GM03348 (cell line): ENCODE measurements at places on chromosomes 3 and 15.

DNA sequence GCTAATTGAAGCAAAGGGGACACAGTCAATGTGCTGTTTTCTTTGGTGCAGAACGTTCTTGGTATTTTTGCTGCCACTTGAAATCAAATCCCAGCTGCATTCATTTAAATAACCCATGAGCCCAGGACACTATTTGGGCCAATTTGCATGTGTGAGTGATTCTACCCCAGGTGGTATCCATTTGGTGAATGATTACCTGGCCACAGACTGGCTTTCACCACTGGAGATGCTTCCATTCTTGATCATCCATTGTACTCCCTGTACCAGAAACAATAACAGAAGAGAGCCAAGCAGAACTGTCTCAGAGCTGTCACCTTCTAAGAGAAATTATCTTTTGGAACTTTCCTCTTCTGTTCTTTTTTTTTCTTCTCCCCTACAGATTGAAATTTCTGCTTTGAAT lies 139.7 kb upstream of the RARB start:
- no peak for DNase-seq

- no peak for DNase-seq
Measured at GRCh38 chr3:44955917-44956316, 20.1 kb downstream of the ZDHHC3 start.

DNA sequence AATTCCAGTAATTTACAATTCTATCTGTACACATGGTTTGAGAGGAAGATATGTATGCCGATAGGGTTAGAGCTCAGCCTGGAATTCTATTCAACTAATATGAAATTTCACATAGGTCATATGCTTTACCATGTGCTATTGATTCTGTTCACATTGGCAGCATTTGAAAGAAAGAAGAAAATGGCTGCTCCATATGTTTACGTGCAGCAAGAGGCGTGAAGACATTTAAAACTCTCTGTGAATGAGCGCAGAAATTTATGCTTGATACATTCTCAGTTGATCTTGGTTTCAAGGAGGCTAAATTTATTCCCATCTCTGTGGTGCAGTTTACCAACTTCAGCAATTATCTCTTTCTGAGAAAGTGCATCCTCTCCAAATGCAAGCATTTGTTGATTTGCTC lies 478.9 kb downstream of the CNTN4 start:
- no peak for DNase-seq

GRCh38 chr3:12148183-12148940 lies 10.3 kb downstream of the TIMP4 start:
- no peak for DNase-seq

DNA sequence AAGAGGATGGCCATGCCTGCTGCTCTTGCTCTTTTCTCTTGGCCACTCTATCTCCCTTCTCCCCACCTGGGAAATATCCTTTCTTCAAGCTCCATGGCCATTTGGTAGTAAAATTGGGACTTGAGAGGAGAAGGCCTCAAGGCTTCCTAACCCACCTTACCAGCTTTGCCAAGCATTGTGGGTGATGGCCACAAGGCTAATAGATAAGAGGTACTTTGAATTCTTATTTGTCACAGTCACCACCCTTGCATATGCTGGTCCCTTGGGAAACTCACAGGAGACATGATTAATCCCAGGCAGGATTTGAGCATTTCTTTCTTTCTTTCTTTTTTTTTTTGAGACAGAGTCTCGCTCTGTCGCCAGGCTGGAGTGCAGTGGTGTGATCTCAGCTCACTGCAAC lies 37.2 kb downstream of the B3GNT5 start:
- no peak for DNase-seq

- DNase-seq, result no peak
Measured at GRCh38 chr3:37115446-37115845, 58.9 kb downstream of the LRRFIP2 start.

- DNase-seq, result peak; percentile 13
Measured at GRCh38 chr3:5116538-5116937, 5.6 kb upstream of the ARL8B start.

DNA sequence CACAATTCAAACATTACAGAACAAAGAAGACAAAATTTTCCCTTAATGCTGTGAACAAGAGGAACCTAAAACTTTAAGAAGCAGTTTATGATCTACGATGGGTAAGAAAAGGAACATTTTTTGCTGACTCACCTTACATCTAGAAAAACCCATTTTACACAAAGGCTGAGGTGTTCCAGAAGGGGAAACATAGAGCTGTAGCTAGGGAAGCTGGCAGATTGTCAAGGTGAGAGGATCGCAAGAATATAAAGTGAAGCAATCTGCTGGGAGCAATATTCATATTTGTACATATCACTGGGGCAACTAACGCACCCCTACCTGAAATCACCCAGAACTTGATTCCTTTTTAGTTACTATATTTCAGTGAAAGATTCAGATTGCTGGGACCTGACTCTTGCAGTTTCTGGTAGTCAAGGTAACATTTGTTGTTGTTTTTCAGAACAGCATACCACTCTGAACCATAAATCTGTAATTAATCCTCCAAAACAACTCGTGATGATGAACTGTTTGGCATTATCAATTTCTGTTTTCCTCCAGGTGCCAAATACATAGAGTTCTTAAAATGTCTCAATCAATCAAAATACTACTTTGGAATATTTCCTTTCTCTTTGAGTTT lies 184.1 kb upstream of the LRRC3B start:
- DNase-seq, result no peak

- no peak for DNase-seq
Measured at GRCh38 chr15:63362196-63362595, 19.4 kb downstream of the CA12 start.

- DNase-seq, result no peak
Measured at GRCh38 chr3:104669083-104669482, 697.6 kb upstream of the ALCAM start.

GRCh38 chr15:66951531-66952320 lies 113.7 kb upstream of the SMAD3 start:
- no peak for DNase-seq

DNA sequence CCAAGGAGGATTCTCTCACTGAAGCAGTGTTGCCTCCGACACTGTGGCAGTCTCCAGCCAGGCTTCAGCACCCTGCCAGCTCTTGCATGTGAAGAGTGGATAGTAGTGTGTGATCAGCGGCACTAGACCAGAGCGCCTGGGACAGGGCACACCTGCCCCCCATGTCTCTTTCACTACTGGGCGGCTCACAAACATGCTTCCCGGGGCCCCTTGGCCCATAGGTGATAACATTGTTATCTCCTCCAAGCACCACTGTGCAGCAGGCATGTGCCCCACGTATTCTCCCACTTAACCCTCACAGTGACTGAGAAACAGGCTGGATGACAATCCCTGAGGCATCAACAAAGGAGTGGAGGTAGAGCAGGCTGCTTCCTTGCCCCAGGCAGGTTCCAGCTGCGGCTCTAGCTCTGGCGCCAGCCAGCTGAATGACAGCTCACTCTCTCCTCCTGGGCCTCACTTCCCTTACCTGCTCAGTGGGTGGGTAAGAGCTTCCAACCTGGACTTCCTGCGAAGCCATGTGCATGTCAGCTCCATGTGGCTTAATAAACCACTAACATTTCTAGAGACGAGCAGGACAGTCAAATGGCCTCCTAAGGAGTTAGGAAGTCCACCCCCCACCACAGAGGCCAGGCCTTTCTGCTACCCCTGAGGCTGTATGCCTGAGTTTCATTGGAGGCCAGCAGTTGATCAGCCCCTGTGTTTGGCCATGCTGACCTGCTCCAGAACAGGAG lies 37.8 kb downstream of the KLF13 start:
- no peak for DNase-seq

GRCh38 chr3:143970773-143971358 lies 757 bp upstream of the DIPK2A start:
- peak; percentile 68 for DNase-seq

- peak; percentile 13 for DNase-seq
Measured at GRCh38 chr3:137764001-137764433, at the start of gene SOX14. SOX14 (plus strand) TSS chr3:137764315; CDS start chr3:137764785, 470 bp downstream.

GRCh38 chr3:96213393-96213792 lies 601.0 kb upstream of the EPHA6 start:
- DNase-seq, result no peak

GRCh38 chr3:129983561-129983960 lies 9.0 kb downstream of the TRH start:
- no peak for DNase-seq

- DNase-seq, result no peak
Measured at GRCh38 chr3:172918568-172919296, 168.2 kb downstream of the ECT2 start.

DNA sequence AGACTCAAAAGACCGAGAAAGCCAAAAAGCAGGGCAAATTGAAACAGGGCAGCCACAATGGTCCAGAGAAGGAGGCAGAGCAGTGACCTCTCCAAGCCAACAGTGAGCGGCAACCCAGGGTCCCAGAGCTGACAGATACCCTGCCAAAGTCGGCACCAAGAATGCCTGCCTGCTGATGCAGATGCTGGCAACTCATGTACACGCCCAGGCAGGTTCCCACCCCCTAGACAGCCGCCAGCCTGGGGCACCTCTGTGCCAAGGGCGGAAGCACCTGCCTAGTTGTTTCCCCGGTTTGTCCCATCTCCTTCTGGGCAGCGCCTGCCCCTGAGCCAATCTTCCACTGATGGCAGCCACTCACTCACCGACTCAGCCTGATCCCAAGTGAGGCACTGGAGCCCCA lies 22.1 kb downstream of the KLHL25 start:
- DNase-seq, result no peak

DNA sequence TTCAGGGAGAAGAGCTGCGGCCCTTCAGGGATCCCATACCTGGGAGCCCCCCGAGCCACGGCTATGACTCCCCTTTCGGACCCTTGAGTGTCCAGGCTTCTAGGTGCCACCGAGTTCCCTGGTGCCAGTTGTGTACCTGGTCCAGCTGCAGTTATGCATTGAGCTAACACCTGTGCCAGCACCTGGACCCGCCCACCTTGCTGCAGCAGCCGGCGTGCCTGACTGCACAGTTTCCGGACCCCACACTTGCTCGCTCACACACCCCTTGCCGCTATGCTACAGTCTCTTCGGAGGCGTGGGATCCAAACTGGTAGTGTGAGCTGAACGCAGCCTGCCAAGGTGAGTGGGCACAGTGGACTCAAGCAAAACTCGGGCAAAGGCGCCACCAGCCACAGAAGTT lies 284.5 kb upstream of the ROBO1 start:
- no peak for DNase-seq

DNA sequence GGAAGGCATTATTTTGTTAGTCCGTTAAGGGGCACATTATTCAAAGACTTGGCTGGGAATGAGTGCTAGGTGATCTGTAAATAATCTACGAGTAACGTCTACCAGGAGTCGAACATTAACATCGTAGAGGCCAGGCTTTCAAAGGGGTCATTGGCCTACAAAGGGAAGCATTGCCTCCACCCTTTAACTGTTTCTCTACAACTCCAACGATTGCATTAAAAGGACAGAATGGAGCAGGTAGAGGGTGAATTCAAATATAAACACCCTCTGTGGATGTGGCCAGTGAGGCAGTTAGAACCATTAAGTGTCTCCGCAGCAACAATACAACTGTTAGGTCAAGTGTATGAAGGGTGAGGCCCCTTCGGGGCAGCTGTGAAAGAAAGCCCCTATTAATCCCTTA lies 126.0 kb upstream of the LMOD3 start:
- no peak for DNase-seq

DNA sequence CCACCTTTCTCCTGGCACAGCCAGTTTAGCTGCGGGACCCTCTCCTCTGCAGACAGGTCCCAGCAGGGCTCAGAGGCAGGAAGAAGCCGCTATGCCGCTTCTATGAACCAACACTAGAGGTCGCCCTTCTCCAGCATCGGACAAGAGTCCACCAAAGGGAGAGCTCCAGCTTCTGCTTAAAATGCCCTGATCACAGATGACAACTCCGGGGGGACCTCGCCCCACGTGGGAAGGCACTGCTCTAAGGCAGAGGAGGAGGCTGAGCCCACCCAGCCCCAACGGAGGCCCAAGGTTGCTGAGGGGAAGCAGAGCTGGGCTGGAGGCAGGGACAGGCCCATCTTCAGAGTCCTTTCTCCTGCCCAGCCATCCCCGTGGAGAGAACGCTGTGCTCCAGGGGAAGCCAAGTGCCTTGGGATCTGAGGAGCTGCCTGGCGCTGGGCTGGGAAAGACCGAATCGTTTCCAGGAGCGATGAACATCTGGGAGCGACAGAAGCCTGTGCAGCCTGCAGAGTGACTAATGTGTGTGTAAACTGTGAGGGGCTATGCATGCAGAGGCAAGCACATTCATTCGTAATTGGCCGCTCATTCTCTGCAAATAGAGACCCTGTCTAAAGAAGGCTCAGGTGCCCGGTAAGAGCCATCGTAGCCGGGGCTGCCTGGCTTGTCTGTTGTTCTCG lies 43.5 kb upstream of the BDH1 start:
- DNase-seq, result peak; percentile 92

GRCh38 chr3:109553591-109554371 lies 216.4 kb upstream of the DPPA4 start:
- DNase-seq, result no peak

DNA sequence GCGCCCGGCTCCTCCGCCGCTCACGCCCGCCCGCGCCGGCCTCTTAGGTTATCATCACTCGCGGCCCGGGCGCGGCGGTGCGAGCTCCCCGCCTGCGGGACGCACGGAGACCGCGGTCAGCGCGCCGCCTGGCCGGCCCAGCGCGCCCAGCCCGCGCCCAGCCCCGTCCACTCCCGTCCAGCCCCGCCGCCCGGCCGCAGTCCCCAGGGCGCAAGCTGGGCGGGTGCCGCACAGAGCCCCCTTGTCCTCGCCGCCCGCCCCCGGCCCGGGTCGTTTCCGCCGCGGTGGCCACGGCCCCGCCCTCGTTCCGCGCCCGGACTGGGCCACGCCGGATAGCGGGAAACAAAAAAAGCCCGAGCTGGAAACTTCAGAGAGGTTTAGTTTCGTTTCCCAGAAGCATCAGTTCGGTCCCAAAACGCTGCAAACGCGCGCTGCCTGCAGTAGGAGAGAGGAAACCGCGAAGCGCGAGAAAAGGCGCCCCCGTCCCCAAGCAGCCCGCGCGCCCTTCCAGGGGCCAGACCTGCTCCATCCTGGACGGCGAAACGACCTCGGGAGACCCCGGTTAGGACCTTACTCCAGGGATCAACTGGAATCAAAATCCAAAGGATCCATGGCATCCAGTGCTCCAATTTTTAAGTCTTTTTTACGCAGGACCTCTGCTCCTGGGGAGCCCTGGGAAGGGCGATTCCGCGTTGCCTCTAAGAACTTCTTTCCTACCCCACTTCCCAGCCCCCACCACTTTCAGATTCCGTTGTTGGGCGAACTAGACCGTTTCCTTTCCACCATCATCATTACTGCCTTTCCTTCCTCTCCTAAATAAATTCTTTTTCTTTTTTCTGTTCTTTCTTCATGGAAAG lies at the start of gene ATP10A:
Gene ATP10A, minus strand, starts transcription at position 217 of the 857 bp plus-strand sequence. CDS start 231 bp downstream, outside the sequence.
- DNase-seq, result peak; percentile 82

- DNase-seq, result no peak
Measured at GRCh38 chr3:71035886-71036285, 547.6 kb downstream of the FOXP1 start.
